ENCODE measurements at places on chromosomes 1 and 21.

DNA sequence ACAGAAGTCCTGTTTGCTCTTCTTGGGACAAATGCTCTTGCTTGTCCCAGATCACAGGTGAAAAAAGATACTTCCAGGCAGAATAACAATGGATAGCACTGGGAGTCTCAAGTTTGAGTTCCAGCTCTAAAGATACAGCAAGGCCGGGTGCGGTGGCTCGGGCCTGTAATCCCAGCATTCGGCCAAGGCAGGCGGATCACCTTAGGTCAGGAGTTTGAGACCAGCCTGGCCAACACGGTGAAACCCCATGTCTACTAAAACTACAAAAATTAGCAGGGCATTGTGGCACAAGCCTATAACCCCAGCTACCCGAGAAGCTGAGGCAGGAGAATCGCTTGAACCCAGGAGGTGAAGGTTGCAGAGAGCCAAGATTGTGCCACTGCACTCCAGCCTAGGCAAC, 337.6 kb downstream of the SMYD3 start:
- no peak for DNase-seq

GRCh38 chr1:165228111-165228655, 128.3 kb downstream of the LMX1A start:
- no peak for DNase-seq

DNA sequence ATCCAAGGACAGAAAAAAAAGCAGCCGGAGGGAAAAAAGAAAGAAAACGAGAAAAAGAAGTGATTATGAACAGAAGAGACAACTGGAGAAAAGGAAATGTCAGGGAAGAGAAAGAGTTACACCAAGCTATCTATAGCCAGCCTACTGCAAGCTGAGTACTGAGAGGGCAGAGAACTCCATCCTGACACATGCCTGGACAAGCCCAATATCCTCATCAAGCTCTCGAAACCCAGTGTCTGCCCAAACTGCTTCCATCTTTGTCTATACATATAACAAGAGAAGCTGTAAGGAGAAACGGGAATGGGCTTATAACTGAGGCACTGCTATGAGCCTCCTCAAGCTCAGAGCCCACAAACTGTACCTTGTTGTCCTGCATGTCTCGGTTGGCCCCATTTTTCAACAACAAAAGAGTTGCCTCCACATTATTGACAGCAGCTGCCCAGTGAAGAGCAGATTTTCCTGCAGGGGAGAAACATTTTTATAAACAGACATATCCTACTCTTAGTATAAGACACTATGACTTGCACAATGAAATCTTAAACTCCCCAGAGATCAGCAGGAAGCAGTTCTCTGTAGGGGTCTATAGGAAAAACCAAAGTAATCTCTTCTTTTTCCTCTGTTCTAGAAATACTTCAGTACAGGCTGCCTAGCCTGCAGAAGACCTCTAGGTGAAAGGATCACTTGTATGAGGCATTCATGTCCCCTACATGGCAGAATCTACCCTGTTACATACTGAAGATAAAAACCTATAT, 21.2 kb upstream of the ADAM30 start:
- no peak for DNase-seq

DNA sequence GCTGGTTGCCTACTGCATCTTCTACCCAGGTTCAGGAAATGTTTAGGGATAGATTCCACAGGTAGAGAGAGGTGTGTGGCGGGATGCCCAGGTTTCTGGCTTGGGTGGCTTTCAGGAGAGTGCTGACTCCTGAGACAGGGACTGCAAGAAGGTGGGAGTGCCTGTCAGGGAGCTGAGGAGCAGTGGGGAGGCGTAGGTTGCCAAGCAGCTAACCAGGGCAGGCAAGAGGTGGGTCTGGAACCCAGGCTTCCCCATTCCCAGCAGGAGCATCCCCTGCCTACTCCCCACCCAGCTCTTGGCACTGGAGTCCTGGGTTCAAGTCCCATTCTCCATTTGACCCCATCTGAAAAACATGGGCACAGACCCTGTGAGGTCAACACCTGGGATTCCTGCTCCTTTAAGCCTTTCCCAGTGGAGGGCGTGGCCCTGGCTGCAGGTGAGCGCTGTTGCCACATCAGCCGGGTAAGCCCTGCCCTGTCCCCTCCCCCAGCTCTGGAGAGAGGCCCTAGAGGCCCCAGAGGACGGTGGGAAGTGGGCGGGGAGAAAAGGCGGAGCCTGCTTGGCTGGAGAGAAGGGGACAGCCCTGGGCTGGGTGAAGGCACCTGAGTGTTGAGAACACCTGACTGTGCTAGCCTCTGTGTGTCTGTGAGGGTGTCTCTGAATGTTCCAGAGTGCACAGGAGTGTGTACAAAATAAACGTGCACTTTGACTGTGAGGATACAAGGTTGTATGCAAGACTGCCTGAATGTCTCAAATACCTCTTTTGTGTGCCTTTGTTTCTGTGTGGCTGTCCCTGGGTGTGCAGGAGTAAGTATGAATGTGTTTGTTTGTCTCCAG, 14.0 kb upstream of the SYNC start:
- peak; percentile 9 for DNase-seq

DNA sequence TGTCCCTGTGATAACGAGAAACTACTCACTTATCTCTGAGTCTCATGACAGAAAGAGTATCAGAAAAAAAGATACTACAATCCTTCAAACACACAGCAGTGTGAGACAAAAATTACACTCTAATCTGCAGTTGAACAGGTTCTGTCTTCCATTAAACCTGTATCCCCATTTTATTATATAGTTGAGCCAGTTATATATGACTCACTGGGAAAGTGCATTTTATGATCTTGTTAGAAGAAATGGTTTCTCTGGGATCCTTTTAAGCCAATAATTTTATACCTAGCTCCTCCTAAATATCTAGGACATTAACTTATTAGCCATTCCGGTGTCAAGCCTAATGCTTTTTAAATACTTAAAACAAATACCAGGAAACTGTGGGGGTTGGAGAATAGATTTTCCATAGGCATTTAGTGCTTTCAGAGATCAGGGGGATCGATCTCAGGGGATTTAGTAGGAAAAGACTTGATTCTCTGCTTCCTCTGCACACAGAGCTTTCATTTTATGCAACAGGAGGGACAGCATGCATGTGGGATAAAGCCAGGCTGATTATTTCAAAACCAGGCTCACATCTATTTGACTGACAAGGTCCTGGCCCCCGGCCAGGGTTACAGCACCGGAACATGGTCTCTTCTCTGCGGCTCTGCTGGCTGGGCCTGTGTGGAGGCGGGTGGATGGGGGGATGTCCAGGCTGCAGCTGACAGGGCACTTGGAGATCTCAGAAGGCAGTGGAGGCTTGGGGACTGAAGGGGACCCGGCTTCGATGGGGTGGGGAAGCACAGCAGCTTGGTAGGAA, 310.6 kb downstream of the DISC1 start:
- no peak for DNase-seq

GRCh38 chr1:24641646-24642151, 1.4 kb upstream of the SRRM1 start:
- DNase-seq: no peak

DNA sequence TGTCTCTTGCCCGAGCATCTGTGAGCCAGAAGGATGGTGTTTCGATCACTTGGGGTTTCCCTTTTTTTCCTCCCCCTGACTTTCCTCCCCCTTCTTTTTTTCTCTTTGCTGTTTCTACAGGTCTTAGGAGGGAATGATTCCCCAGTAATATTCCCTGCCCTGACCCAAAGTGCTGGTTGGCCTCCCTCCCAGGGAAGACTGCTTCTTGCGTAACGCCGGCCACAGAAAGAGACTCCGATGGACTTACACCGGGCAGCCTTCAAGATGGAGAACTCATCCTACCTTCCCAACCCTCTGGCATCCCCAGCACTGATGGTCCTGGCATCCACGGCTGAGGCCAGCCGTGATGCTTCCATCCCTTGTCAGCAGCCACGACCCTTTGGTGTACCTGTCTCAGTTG, 6.8 kb downstream of the RNF220 start:
- no peak for DNase-seq

All from T-cell (primary cell).